PC-9 (cell line): ENCODE measurements at places on chromosomes 4 and X. TPM values are rescaled to one million over a fixed set of nuclear protein-coding genes. Genes with fewer than 3 reads are reported as not detected.

Gene PCDH11X
- total RNA-seq = not detected in 2 replicates

GRCh38 chrX:55201930-55202579, 18.1 kb upstream of the PAGE5 start:
- DNase-seq = peak; percentile 80

- DNase-seq = no peak
These were observed 64.3 kb downstream of the RASL11B start for GRCh38 chr4:52926196-52926974.

- DNase-seq = no peak
These were observed 779.0 kb upstream of the INTU start for GRCh38 chr4:126853715-126854114.

Gene SORCS2
- total RNA-seq = 20.7 and 25.8 TPM in 2 replicates

DNA sequence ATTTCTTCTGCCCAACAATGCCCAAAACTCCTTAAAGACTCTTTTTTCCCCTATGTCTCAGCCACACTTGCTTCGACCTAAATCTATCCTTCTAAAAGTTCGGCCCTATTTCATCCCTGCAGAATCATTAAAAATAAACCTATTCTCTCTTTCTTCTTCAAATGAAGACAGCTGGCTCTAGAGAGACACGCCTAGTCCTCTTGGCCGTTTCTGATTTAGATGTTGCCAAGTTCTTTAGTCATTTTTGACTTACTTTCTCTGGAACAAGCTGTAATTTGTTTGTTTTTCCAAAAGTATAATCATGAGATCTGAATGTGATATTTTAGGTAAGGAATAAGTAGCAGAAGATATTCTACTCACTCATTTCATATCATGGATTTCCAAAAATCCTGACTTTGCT, 211.6 kb downstream of the CENPC start:
- no peak for DNase-seq

- no peak for DNase-seq
These were observed 266.1 kb upstream of the GPC4 start for GRCh38 chrX:133681421-133681820.

- DNase-seq = no peak
These were observed 15.2 kb downstream of the ATP8A1 start for GRCh38 chr4:42641656-42642055.

Gene EMCN
- total RNA-seq = not detected in 2 replicates

Gene F11
- total RNA-seq = not detected in 2 replicates

- DNase-seq = no peak
These were observed 43.5 kb upstream of the GPR174 start for GRCh38 chrX:79100791-79101484.

DNA sequence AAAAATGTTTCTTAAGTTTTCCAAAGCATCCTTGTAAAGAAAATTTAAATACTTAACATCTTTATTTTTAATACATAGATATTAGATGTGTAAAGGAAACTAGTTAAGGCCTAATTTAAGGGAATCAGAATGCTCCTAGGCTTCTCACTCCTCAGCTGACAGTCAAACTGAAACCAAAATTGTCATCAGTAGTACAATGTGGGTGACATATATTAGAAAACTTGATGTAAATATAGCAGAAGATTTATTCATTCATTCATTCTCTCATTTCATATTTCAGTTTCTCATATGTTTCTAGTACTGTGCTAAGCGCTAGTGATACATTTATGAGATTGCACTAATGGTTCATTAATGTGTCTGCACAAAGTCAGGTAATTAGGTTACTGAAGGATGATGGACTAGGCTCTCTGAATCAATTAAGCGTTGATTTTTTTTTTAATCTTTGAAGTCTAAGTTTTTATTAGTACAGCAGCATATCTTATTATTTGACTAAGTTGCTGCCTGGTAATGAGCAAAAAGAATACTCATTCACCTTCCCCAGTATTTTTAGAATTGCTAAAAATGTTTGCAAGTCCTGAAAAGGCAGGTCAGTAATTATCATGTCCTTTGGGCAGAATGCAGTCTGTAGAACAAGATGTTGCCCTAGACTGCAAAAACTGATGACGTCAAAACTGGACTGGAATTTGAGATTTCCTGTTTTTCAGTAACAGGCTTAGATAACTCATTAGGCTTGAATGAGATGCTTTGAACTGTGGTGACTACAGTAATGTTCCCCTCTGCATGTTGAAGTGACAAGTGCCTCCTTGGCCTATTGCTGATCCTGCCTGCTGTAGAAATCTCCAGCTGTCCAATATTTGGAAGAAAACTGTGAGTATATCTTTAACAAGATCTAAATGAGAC, 128.7 kb downstream of the ARHGAP24 start:
- DNase-seq = no peak

- DNase-seq = no peak
These were observed 69.6 kb upstream of the C4orf50 start for GRCh38 chr4:6087669-6088341.

Gene SATL1
- total RNA-seq = not detected in 2 replicates

- no peak for DNase-seq
These were observed 20.0 kb downstream of the CHRNA9 start for GRCh38 chr4:40355131-40355530.

GRCh38 chr4:121185960-121186359, 21.8 kb upstream of the TNIP3 start:
- DNase-seq = no peak

Gene PLXNA3
- total RNA-seq = 109 and 124 TPM in 2 replicates

Gene ANOS1
- 0.22 and 0.90 TPM in 2 replicates for total RNA-seq

- DNase-seq = no peak
These were observed 178.8 kb downstream of the DCLK2 start for GRCh38 chr4:150256841-150257730.

- no peak for DNase-seq
These were observed 737.6 kb downstream of the TRIML1 start for GRCh38 chr4:188876881-188877280.

DNA sequence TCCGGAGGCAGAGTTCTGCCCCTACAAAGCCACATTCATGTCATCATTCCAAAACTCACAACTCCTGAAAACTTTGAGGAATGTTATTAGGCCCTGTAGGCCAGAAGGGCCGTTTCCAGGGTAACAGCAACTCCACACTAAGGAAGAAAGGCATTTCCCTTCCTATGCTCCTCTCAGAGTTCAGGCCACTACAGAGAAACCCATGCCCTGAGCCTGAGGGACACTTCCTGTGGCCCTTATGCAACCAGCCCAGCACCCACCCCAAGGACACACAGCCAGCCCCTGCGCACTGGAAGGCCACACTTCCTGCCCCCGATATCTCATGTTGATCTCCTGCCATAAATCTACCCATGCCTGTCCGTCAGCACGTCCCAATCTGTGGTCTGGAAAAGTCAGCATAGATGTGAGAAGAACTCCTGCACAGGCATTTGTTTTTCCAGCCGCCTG, 289.3 kb downstream of the BCOR start:
- DNase-seq = no peak

Gene PABPC5
- not detected in 2 replicates for total RNA-seq

Gene LANCL3
- total RNA-seq = 0.83 and 1.5 TPM in 2 replicates

DNA sequence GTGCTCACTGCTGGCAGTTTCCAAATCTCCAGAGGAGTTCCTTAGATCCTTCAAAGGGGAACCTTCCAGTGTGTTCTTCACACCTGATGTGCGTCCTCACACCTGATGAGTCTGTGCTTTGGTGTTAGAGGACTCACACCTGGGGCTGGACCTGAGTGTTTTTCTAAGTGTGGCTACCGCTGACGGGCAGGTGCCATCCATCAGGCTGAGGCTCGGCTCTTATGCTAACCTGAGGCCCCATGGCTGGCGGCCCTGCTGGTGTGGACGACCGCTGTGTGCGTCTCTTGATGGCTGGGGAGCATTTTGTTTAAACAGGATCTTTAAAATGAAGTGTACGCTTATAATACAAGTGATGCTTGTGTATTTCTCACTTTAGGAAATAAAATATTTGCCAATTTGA, 28.4 kb downstream of the PCGF3 start:
- no peak for DNase-seq

- DNase-seq = no peak
These were observed 67.8 kb downstream of the GATB start for GRCh38 chr4:151692821-151693673.
